ENCODE measurements at places on chromosomes 1 and 21. TPM values are rescaled to one million over a fixed set of nuclear protein-coding genes. Genes with fewer than 3 reads are reported as not detected.

GRCh38 chr1:31509124-31510072 is 66.9 kb upstream of the TINAGL1 start:
- DNase-seq = no peak

DNA sequence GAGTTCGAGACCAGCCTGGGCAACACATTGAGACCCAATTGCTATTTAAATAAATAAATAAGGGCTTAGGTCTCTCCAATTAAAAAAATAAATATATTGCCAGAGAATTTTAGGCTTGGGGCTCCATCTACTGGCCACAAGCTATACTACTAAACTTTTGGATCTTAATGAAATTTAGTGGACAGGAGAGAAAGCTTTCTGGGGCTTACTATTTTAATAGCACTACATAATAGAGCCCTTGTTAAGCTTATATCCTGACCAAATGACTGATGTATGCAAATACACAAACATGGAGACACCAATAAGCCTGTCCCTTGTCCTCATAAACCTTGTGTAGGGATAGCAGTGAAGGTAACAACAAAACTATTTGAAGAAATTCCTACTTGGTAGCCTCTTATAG is 18.4 kb downstream of the CCT3 start:
- no peak for DNase-seq

DNA sequence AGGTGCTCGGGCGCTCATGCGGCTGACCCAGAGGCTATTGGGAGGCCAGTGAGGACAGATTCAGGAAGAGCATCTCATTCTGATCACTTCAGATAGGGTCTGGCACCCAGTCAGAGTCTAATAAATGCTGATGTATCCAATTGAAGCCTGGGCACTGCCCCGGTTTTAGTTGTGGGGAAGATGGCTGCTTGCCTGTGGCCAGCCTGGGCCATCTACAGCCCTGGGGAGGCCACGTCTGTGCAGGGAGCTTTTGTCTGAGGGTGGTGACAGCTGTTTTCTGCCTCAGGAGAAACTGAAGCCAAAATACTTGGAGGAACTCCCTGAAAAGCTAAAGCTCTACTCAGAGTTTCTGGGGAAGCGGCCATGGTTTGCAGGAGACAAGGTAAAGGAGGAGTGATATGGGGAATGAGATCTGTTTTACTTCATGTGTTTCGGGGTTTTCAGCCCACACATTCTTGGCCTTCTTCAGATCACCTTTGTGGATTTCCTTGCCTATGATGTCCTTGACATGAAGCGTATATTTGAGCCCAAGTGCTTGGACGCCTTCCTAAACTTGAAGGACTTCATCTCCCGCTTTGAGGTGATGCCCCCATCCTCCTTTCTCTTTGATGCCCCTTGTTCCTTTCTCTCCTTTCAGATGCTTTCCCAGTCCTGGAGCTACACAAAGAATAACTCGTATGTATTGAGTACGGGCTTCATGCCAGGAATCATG is 2.8 kb downstream of the GSTM5 start:
- no peak for DNase-seq

DNA sequence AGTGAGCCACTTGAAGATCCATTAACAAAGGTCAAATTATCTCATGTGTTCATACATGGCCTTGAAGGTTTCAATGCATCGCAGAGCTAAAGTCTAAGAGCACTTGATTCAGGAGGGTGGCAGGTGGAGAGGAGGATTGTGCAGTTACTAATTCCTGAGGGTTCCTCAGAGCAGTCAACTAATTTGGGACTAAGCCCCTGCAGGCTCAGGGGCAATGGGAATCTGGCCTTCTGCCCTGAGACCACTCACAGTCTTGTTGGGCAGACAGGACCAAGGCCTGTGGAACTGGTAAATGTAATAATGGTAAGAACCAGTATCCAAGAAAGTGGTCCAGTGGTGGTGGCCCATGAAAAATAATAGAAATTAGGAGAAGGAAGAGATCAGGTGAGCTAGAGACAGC is 127.4 kb upstream of the HMGB4 start:
- no peak for DNase-seq

Gene PRKAA2
- polyA plus RNA-seq = 1.8 TPM

Gene CYP4Z1
- polyA plus RNA-seq = 1.0 TPM

Gene OR2T5
- not detected for polyA plus RNA-seq

All from testis (tissue), 5 donors.